ENCODE measurements at places on chromosomes 7 and 10. TPM values are rescaled to one million over a fixed set of nuclear protein-coding genes. Genes with fewer than 3 reads are reported as not detected.

Gene GTF2IRD2
- total RNA-seq = 36.0 TPM

Gene KCND2
- not detected for total RNA-seq

Gene PGAM2
- total RNA-seq = not detected

Gene NPTX2
- 5.2 TPM for total RNA-seq

Gene SUN3
- 4.5 TPM for total RNA-seq

Gene POU6F2
- total RNA-seq = 2.4 TPM

Gene ZNF716
- total RNA-seq = 0.34 TPM

DNA sequence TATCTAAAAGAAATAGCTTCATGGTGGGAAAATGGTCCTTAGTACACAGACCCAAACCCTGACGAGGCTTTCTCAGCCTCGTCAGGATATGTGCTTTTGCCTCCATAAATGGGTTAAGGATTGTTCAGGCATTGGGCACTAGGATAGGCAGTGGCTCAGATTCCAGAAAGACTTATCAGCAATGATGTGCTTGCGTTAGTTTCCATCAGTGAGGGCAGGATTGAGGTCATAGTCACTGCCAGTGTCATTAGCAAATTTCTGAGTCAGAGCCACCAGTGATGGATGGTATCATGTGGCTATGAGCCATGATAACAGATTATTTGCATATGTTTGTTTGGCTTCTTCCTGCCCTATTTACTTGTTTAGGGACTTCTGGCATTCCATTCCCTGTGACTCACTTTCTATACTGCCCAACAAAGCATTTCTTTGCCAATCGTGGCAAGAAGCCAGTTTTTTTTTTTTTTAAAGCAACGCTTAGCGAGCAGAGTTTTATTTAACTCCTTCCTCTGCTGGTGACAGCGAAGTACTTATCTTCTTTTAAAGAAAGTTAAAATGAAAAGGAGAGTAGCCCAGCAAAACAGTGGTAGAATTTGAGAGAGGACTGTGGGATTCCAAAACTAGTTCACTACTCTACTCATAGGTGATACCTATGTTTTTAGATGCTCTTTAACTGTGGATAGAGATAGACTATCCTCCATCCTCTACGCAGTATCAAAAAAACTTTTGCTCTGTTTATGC, 44.4 kb downstream of the MYPN start:
- H3K27ac ChIP-seq = no peak overlapping the region
- H3K4me3 ChIP-seq = no peak overlapping the region
- no peaks in the 10 kb centered on the region for H3K36me3 ChIP-seq
- H3K4me1 ChIP-seq = no peaks in the 10 kb centered on the region

GRCh38 chr7:102106625-102107024, 180.0 kb upstream of the SH2B2 start:
- H3K27me3 ChIP-seq = no peaks in the 10 kb centered on the region
- no peaks in the 10 kb centered on the region for H3K36me3 ChIP-seq
- H3K4me1 ChIP-seq = no peaks in the 10 kb centered on the region
- H3K4me3 ChIP-seq = no peak overlapping the region
- no peak for DNase-seq
- H3K27ac ChIP-seq = no peak overlapping the region

GRCh38 chr10:86187499-86188239, 178.9 kb downstream of the GRID1 start:
- no peaks in the 10 kb centered on the region for H3K36me3 ChIP-seq
- H3K27me3 ChIP-seq = no peaks in the 10 kb centered on the region
- no peak overlapping the region for H3K27ac ChIP-seq
- H3K4me3 ChIP-seq = no peak overlapping the region
- DNase-seq = no peak

- no peak overlapping the region for H3K27ac ChIP-seq
- DNase-seq = no peak
- no peaks in the 10 kb centered on the region for H3K36me3 ChIP-seq
- H3K27me3 ChIP-seq = no peaks in the 10 kb centered on the region
- H3K4me1 ChIP-seq = peaks cover 7% of the 10 kb centered on the region
These were observed 2.4 kb upstream of the UBE3C start for GRCh38 chr7:157136372-157136771.

- H3K4me1 ChIP-seq = peaks cover 7% of the 10 kb centered on the region
- no peak overlapping the region for H3K4me3 ChIP-seq
- H3K36me3 ChIP-seq = no peaks in the 10 kb centered on the region
These were observed 1.5 kb downstream of the POLD2 start for GRCh38 chr7:44121761-44122420.

GRCh38 chr10:61486738-61487396, 33.7 kb upstream of the TMEM26 start:
- H3K4me3 ChIP-seq = no peak overlapping the region
- H3K27ac ChIP-seq = no peak overlapping the region
- H3K27me3 ChIP-seq = no peaks in the 10 kb centered on the region

Measured in prostate gland (tissue), 2 donors.